ENCODE measurements at places on chromosomes 7 and 10. TPM values are rescaled to one million over a fixed set of nuclear protein-coding genes. Genes with fewer than 3 reads are reported as not detected.

Gene NUPR2
- polyA plus RNA-seq: not detected

GRCh38 chr7:149853157-149853556 is 15.0 kb downstream of the ZNF862 start:
- H3K4me1 ChIP-seq: peaks cover 5% of the 10 kb centered on the region
- no peak overlapping the region for H3K27ac ChIP-seq
- no peaks in the 10 kb centered on the region for H3K36me3 ChIP-seq

- peaks cover 10% of the 10 kb centered on the region for H3K4me1 ChIP-seq
- no peaks in the 10 kb centered on the region for H3K36me3 ChIP-seq
- peak; percentile 73 for DNase-seq
- H3K27ac ChIP-seq: peak overlapping the region; percentile 77
Observed at GRCh38 chr10:30985512-30985911, 46.2 kb downstream of the ZNF438 start.

GRCh38 chr10:69093933-69094332 is 6.0 kb downstream of the SRGN start:
- H3K4me3 ChIP-seq: no peak overlapping the region
- H3K27ac ChIP-seq: no peak overlapping the region
- H3K27me3 ChIP-seq: no peaks in the 10 kb centered on the region
- no peaks in the 10 kb centered on the region for H3K36me3 ChIP-seq
